ENCODE measurements at places on chromosomes 12 and 14. TPM values are rescaled to one million over a fixed set of nuclear protein-coding genes. Genes with fewer than 3 reads are reported as not detected.

Gene RASSF9
- 2.9 TPM for total RNA-seq

Gene FOXN4
- not detected for total RNA-seq

Gene HHIPL1
- total RNA-seq, result 0.21 TPM

Gene LIN7A
- not detected for total RNA-seq

Gene NOVA1
- 0.72 TPM for total RNA-seq

Gene MUCL1
- not detected for total RNA-seq

Gene IQSEC3
- not detected for total RNA-seq

Gene FOXM1
- 0.48 TPM for total RNA-seq

Gene DACT1
- total RNA-seq, result not detected

Gene ABCC9
- 0.64 TPM for total RNA-seq

Gene GYS2
- not detected for total RNA-seq

Gene HRK
- under 0.01 TPM for total RNA-seq

Gene TMEM229B
- 0.43 TPM for total RNA-seq

Gene C12orf50
- total RNA-seq, result not detected

Gene NGB
- total RNA-seq, result 0.24 TPM

Gene GLIPR1L1
- not detected for total RNA-seq

Gene CLEC1B
- total RNA-seq, result not detected

Gene CLEC6A
- not detected for total RNA-seq

Gene IL22
- total RNA-seq, result not detected

All from tracheal epithelial cell (primary cell).